ENCODE measurements at places on chromosomes 2 and 18.

DNA sequence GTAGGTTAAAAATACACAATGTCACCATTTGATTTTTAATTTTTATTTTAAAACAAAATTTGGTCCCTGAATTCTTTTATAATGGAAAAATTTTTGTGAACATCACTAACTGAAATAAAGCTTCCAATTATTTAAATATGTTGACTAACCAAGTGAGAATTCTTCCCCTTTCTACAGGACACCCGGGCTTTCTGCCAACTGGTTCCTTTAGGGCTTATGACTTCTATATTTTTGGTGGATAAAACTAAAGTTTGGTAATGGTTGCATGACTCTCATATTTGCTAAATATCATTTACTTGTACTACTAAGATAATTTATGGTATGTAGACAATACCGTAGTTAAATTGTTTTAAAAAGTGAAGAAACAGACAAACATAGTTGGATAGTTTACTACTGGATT lies 291.0 kb upstream of the DOK6 start:
- DNase-seq, result no peak

DNA sequence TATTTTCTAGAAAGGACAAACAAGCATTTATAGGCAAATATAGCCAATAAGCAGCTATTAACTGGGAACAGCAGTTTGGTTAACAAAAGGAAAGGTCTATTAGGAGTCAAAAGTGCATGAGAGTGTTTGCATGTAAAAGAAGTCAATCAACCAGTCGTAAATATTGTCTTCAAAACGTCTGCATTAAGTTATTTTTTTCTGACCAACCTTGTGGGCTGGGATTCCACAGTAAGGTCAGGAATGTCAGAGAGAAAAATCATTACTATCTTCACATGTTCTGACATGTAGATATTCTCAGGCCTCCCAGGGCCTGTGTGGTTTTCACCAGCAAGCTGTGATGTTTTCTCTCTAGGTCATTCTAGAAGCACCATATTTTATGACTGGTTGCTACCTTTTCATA lies 922.5 kb downstream of the SUCLG1 start:
- DNase-seq, result no peak

DNA sequence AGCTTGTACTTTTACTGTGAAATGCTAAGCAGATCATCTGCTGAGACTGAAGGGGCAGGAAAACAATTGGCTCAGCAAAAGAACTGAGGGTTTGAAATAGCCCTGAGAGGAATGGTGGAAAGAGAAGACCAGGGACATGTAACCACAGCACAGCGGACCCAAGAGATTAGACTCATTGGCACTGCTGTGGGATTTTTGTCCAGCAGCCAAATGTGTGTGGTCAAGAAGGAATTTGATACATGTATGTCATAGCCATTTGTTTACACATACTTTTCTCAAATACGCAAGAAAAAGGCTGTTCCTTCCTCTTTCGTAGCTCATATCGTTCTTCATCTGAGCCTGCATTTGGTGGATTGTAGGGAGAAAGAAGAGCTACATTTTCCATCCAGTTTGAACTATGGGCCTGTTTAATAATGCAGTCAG lies 73.8 kb downstream of the TRABD2A start:
- DNase-seq, result no peak

GRCh38 chr2:128477026-128477820 lies 158.6 kb upstream of the HS6ST1 start:
- no peak for DNase-seq

DNA sequence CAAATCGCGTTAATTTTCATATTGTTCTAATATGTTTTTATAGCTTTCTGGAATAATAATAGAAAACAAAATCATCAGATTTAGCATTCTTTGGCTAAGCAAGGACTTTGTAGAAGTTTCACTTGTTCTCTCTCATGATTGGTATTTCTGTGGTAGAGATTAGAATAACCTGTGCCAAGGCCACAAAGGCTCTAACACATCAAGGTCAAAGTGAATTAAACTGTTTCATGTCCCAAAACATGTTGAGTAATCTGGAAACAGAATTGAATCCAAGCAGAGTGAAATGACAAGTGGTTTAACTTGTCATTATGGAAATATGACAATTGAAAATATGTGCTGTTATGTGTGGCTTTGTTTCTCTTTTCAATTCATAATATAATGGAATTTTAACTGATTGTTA lies 617.4 kb downstream of the CCDC85A start:
- DNase-seq, result no peak

Measured in stimulated activated CD4-positive, alpha-beta T cell treated with anti-CD3 and anti-CD28 coated beads, Interleukin-4, amount 100 ng/mL, for 24 hours (primary cell).